Occipital lobe (tissue), 3 donors: ENCODE measurements at places on chromosomes 5 and 9. TPM values are rescaled to one million over a fixed set of nuclear protein-coding genes. Genes with fewer than 3 reads are reported as not detected.

DNA sequence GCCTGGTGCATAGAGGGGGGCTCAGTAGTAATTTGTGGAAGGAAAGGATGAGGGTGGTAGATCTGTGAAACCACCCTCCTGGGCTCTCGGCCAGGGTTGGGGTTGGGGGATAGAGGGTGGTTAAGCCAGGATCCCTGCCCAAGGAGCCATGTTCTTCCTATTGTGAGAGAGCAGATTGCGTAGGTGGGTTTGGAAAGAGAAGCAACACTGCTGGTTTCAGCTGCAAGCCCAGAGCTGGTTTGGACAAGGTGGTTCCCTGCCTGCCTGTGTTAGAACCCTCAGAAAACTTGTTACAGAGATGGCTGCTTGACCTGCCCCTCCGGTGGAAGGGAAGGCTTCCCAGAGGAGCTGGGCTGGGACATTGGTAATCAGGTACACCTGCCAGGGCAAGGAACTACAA is 131.2 kb upstream of the HAND1 start:
- no peak for DNase-seq

MAMDC2 gene
- 3.0 TPM for total RNA-seq

PDE6A gene
- not detected for total RNA-seq

PCDHAC2 gene
- 33.5 TPM for total RNA-seq

LRRC26 gene
- 0.62 TPM for total RNA-seq

FAM114A2 gene
- 26.2 TPM for total RNA-seq

DNA sequence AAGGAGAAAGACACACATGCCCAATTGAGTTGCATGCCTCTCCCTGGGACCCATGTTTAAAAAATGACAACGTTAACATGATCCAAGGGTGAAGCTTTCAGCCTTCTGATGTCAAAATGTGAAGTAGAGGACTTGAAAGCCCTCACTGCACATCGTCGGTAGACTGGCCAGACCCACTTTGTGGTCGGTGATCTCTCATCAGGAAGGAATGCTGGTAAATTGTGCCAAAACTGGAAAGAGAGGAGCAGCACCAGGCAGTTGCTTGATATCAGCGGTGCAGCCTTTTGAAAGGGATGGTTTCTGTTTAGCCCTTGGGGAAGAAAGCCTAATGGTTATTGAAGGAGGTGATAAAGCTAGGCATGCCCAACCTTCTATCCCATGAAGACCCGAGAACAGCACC is 125.3 kb upstream of the MARCHF11 start:
- DNase-seq: no peak
